ENCODE measurements at places on chromosomes 2 and 18. TPM values are rescaled to one million over a fixed set of nuclear protein-coding genes. Genes with fewer than 3 reads are reported as not detected.

Gene MRPL44
- 21.1 TPM for total RNA-seq

Gene ROCK1
- 15.3 TPM for total RNA-seq

Gene SPAG16
- total RNA-seq = 17.7 TPM

Gene MCM6
- 32.9 TPM for total RNA-seq

Gene MOCOS
- total RNA-seq = 54.0 TPM

Gene SOX11
- total RNA-seq = 9.3 TPM
